ENCODE measurements at places on chromosomes 7 and 10.

GRCh38 chr10:22489467-22489866 is 144.2 kb downstream of the SPAG6 start:
- DNase-seq = no peak

GRCh38 chr7:151016505-151016904 is 7.8 kb downstream of the ATG9B start:
- no peak for DNase-seq

DNA sequence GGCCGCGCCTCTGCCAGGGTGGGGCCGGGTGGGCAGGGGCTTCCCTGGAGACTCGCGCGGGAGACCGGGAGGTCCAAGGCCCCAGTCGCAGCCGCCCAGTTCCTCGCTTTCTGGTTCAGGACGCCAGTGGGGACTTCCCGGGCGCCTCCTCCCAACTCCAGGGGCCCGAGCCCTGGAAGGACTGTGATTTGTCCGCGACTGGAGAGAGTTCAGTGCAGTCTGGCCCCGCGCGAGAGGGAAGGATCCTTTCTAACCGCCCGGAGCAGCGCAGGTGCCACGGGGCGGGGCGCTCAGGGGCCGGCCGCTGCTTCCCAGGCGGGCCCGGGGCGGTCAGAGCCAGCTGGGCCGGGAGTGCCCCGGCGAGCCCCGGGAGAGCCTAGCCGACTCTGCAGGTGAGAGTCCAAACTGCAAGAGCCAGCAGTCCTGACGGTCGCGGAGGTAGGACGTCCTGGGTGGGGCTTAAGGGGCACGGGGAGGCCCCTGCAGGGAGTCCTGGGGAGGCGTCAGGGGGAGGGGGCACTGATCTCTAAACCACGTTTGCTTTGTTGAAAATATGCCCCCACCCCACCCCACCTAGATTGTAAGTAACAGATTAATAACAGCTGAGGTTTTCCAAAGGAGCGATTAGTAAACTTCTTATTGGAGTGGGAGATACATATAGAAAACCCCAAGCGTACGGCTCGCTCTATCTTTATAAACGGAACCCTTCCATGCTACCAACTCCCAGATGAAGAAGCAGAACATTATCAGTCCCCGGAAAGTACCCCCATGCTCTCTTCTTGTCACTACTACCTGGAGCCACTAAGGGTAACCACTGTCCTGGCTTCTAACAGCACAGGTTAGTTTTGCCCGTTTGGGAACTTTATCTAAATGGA is 8.2 kb downstream of the NKX2-3 start:
- no peak for DNase-seq

DNA sequence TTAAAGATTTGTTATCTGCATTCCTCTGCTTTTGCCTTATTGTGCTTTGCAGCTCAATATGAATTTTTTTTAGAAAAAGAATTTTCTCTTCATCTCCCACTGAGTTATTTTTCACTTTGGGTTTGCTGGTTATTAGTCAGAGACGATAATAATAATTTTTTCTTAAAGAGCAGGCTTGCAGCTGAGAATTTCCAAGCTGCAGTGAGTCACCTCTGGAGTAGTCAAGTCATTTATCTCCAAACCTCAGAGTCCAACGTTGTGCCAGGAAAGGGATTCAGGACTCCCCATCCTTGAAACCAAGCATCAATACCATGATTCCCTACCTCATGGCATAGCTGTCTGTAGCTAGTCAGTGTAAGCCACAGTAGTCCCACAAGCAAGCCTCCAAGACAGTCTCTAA is 15.2 kb upstream of the EGR2 start:
- no peak for DNase-seq

All from C1 segment of cervical spinal cord (tissue), 14 donors.